ENCODE measurements at places on chromosomes 12 and 14.

DNA sequence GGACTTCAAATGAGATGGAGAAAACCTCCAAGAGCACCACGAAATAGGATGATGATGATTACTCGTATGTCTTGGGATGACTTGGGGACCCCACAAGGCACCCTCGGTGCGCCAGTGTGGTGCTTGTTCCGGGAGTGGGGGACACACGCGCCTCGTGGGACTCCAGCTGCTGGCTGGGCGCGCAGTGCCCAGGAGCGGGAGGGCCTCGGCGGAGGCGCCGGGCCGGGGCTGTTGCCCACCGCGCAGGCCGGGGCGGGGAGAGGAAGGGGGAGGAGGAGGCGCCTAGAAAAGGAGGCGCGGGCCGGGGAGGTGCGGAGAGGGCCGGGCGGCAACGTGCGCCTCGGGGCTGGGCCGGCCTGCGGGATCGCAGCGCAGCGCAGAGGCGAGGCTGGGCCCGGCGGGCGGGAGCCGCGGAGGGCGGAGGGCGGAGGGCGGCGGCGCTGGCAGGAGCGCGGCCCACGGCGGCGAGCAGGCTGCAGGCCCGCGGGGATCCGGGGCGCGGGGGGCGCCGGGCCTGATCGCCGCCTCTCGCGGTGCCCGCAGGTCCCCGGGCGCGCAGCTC is at the start of gene RFLNA:
RFLNA (plus strand) TSS at position 314 of the 562 bp plus-strand sequence. CDS start 337 bp downstream, outside the sequence.
- DNase-seq: no peak
- H3K4me3 ChIP-seq: no peak within 1 kb of the TSS
- H3K27me3 ChIP-seq: peaks cover 70% of the 10 kb centered on the region
- H3K36me3 ChIP-seq: peaks cover 3% of the 10 kb centered on the region
- no peak within 1 kb of the TSS for H3K27ac ChIP-seq
- H3K4me1 ChIP-seq: no peaks in the 10 kb centered on the region

DNA sequence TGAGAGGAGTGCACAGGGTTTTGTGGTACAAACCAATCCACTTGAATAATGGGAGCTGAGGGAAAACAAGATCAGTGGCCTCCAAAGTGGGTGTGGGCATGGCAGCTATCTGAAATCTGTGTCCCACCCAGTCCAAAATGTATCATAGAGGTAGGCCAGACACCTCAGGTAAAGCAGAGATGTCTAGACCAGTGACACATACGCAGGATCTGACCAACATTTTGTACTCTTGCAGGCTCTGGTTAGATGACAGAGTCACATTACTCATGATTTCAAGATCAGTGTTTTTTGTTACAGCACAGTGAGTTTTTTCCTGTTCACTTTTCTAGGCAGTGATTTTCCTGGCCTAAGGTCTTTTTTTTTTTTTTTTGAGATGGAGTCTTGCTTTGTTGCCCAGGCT is 211.8 kb downstream of the PCNX1 start:
- H3K4me1 ChIP-seq: no peaks in the 10 kb centered on the region
- peaks cover 19% of the 10 kb centered on the region for H3K36me3 ChIP-seq
- H3K27ac ChIP-seq: no peak overlapping the region

- no peak overlapping the region for H3K4me3 ChIP-seq
- DNase-seq: no peak
- H3K36me3 ChIP-seq: no peaks in the 10 kb centered on the region
- no peaks in the 10 kb centered on the region for H3K4me1 ChIP-seq
- no peak overlapping the region for H3K27ac ChIP-seq
Observed at GRCh38 chr12:91239481-91239880, 56.9 kb upstream of the DCN start.

DNA sequence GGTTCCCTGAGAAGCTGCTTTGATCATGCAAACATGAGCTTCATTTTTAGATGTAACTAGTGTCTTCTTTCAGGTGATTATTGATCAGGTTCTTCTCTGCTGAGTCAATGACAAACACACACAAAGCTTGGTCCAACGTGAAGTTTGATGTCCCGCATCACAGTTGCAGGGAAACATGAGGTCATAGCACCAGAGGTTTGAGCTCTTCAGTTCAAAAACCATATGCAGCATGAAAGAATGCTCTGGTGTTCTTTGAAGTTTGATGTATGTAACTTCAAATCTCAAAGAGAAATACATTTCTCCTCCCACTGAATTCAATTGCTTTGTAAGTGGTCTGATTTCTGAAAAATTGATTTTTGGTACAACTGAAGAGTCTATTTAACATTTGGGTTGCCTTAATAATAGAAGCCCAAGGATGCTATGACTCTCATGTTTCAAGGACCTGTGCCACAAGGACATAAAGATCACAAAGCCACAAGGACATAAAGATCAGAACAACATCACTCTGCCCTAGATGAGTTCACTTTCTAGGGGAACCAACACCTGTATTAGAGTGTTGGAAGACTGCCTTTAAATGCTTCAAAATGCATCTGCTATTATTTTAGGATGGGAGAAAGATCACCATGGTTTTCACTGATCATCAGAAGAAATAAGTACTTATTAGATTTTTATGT is 31.1 kb upstream of the AMIGO2 start:
- peak overlapping the region; percentile 59 for H3K4me3 ChIP-seq
- H3K36me3 ChIP-seq: peaks cover 9% of the 10 kb centered on the region
- peak overlapping the region; percentile 63 for H3K27ac ChIP-seq
- no peak for DNase-seq
- H3K4me1 ChIP-seq: peaks cover 28% of the 10 kb centered on the region

GRCh38 chr12:56721216-56721615 is 3.9 kb downstream of the NACA start:
- H3K4me1 ChIP-seq: peaks cover 88% of the 10 kb centered on the region
- H3K27ac ChIP-seq: peak overlapping the region; percentile 89
- peak overlapping the region; percentile 44 for H3K4me3 ChIP-seq
- H3K27me3 ChIP-seq: no peaks in the 10 kb centered on the region
- DNase-seq: no peak

DNA sequence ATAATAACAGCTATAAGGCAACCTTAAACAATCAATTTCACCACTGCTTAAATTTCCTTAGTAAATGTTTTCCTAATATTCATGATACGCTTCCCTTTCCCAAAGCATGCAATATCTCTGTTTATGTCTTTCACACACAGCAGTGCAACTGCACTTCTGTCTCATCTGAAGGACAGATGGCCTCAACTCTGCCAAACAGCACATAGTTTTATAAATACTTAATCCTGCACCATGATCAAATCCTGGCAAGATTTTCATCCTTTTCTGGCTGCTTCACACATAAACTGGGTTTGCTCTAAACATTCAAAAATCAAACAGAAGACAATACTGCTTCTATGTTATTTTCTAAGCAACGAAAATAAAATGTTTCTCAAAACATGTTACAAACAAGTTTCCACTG is 266.3 kb downstream of the ITPR2 start:
- no peak overlapping the region for H3K4me3 ChIP-seq
- H3K36me3 ChIP-seq: peaks cover 14% of the 10 kb centered on the region
- H3K27me3 ChIP-seq: no peaks in the 10 kb centered on the region
- H3K27ac ChIP-seq: no peak overlapping the region

DNA sequence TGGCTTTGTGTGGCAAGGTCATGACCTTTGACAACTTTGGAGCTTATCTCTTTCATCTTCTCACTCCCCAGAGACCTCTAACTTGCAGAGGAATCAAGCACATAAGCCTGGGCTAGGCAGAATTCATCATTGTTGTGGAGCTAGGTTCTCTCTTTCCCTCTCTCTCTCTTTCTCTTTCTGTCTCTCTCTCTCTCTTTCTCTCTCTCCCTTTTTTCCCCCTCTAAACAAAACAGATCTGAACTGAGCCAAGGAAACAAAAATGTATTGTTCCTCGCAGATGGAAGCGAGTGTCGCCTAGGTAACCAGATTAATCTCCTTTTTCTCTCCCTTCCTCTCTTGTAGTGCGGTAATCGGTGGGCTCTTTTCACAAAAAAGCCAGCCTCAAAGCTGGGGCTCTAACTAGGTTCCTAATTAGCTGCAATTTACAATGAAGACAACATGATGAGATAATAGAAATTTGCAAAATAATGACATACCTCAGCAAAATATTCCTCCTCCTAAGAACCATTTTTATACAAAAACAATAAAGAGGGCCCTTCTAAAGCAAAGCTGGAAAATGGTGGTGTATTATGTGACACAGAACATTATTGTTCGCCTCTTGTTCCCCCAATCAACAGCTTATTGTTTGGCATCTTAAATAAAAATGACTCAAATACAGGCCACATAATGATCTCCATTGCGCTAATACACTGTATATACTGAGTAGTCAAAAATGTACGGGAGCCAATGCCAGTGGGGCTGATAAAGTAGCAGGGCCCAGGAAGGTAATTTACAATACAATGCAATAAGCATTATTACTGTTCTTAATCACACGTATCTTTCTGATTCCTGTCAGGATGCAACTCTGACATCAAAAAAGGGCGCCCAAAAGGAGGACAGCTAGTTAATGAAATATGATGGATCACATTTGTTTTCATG is 65.7 kb upstream of the SOX5 start:
- H3K36me3 ChIP-seq: no peaks in the 10 kb centered on the region
- no peak for DNase-seq
- no peaks in the 10 kb centered on the region for H3K27me3 ChIP-seq
- H3K4me1 ChIP-seq: no peaks in the 10 kb centered on the region

GRCh38 chr12:8483079-8483478 is 27.3 kb downstream of the CLEC6A start:
- H3K4me3 ChIP-seq: no peak overlapping the region
- peaks cover 53% of the 10 kb centered on the region for H3K27me3 ChIP-seq
- peaks cover 10% of the 10 kb centered on the region for H3K4me1 ChIP-seq
- no peak overlapping the region for H3K27ac ChIP-seq

GRCh38 chr14:104148433-104149277 is 10.3 kb downstream of the KIF26A start:
- H3K4me3 ChIP-seq: no peak overlapping the region
- no peaks in the 10 kb centered on the region for H3K4me1 ChIP-seq
- no peaks in the 10 kb centered on the region for H3K36me3 ChIP-seq
- H3K27me3 ChIP-seq: peaks cover 26% of the 10 kb centered on the region
- no peak for DNase-seq

DNA sequence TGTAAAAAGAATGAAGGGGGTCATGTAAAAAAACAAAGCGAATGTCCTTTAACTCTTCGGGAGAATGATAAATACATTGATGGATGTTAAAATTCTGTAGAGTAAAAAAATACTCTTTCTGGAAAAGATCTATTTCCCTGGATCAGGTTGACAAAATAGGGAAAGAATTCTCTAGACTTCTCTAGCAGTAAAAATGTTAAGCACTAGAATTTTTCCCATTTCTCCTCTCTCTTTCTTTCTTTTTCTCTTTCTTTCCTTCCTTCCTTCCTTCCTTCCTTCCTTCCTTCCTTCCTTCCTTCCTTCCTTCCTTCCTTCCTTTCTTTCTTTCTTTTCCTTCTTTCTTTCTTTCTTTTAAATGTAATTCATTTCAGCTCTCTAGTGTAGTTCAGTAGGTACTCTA is 552.5 kb downstream of the LRFN5 start:
- DNase-seq: no peak
- H3K4me3 ChIP-seq: no peak overlapping the region
- no peaks in the 10 kb centered on the region for H3K4me1 ChIP-seq
- no peaks in the 10 kb centered on the region for H3K36me3 ChIP-seq
- H3K27ac ChIP-seq: no peak overlapping the region

DNA sequence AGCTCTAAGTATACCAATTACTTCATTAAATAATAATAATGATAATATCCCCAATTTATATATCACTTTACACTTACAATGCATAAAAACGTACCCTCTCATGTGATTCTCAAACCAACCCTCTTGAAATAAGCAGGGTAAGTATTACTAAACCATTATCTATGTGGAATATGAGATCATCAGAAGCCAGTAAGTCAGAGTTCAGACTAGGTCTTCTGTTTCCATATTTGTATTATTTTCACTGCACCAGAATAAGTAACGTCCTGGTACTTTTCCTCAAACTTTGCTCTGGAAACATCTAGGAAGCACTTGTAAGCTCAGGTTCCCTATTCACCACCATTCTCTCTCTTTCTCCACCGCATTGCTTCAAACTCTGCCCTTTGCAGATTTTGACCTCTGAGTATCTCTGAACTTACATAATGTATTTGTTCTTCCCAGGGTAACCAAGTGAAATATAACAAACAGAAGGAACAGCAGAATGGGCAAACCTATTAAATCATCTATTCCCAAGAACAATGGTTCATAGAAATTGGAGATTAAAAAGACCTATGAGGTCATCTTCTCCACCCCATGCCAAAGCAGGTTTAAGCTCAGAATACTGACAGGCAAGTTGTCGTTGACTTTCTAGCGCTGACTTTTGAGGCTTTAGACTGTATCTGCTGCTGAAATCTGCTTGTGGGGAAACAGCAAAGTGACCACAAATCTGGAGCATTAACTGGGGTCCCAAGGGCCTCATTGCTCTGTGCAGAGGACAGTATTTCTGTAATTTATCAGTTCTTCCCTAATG is 161.3 kb upstream of the FAR2 start:
- no peaks in the 10 kb centered on the region for H3K4me1 ChIP-seq
- no peak for DNase-seq
- no peaks in the 10 kb centered on the region for H3K36me3 ChIP-seq
- no peak overlapping the region for H3K4me3 ChIP-seq
- peaks cover 13% of the 10 kb centered on the region for H3K27me3 ChIP-seq
- no peak overlapping the region for H3K27ac ChIP-seq

DNA sequence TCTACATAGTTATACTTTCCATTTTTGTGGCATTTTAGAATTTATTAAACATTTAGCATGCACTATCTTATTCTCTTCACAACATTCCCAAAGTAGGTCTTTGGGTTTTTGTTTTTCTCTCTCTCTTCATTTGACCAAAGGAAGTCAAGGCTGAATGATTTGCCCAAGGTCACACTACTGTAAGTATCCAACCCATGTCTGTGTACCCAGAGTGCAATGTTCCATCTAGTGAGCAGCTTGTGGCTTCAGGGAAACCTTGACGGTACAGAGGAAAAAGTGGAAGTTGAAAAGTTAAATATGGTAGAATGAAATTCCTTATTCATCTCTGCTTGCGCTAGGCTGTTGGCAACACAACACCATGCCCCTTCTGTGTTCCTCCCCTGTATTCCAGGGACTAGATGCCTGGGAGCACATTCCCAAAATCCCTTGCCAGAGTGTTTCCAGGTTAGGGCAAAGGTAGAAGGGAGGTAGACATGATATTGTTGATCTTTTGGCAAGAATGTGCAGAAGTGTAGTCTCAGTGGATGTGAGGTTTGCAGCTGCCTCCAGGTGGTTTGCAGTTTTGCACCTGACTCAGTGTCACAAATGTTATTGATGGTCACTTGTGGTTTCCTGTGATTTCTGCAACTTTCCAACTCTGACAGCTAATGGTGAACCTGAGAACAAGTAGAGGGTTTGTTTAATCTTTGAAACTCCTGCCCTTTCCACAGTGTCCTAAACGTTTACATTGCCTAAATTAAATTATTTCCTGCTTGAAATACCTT is 196.7 kb downstream of the RMST start:
- H3K27me3 ChIP-seq: no peaks in the 10 kb centered on the region
- no peak overlapping the region for H3K27ac ChIP-seq
- DNase-seq: no peak

Data from central memory CD8-positive, alpha-beta T cell (primary cell).